ENCODE measurements at places on chromosomes 3 and 15.
A peak's percentile ranks its signal among the peaks of the same experiment; 100 is the strongest.

DNA sequence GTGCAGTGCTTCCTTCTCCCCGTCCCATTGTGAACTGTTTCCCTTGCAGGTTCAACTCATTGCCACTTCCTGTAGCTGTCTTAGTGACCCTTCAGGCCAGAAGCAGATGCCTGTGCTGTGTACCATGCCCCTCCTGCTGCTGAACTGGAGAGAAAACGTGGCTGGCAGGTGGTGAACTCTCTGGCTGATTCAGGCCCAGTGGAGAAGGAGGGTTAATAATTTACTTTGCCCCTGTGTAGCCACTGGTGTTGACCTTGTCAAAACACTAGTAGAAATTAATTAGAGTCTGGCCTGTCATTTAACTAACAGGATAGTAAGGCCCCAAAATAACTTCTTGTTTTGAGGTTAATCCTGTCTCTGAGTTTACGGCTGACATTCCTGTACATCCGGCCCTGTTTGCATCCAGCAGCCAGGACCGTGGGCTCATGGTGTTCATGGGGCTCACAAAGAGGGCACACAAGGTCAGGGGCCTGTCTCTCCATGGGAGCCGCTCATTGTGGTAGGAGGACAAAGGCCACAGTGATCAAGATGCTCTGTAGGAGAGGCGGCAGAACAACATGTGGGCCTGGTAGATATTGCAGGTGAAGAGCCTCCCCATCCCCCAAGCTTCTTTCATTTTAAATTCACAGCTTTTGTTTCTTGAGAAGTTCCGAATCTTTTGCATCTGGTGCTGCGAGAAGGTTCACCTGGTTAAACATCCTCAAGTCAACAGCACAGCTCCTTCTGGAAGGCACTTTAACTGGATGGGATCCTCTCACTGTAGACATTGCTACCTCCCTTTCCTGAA is 101.6 kb downstream of the CGNL1 start:
- DNase-seq: no peak

- peak; percentile 21 for DNase-seq
These were observed 37.9 kb downstream of the RPL39L start for GRCh38 chr3:187101184-187102072.

DNA sequence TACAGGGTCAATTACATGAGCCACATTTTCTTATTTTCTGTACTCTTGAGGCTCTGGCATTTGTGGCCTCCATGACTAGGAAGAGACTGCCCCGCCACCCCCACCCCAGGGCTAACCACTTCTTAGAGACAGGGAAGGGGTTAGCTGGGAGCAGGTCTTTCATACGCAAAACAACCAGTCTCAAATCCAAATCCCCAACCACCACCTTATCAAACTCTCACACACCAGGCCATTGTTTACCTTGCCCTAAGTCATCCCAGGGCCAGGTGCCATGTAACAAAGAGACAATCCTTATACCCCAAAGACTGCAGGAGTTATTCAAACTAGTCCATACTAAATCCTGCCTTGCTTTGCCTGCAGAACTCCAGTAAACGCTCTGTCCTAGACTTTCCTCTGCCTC is 77.8 kb downstream of the B3GNT5 start:
- no peak for DNase-seq

DNA sequence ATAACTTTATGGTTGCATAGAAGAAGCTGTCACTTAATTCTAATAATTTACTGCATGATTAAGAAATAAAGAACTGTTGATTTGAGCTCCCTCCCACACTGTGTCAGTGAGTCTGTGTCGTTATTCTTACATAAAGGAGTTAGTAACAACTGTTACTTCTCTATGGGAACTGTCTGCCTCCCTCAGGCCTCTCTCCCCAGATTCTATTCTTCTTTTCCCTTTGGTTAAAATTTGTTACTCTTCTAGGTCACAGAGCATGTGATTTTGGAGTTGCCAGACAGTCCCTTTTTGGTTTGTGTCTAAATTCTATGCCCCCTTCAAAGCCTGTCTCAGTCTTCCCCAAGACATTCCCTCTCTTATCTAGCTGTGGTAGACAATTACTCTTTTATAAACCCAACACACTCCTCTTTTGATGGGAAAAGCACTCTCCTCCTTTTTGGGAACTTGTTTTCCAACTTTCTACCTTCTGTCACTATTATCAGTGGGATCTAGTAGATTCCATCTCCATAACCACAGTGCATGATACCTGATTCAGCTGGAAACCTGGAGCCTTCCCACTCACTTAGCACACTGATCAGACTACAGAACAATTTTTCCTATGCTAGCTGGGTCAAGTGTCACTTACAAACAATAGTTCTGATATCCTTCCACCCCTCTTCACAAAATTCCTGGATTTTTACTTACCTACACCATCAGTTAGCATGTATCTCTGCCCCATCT is 422.1 kb upstream of the TGFBR2 start:
- DNase-seq: no peak

DNA sequence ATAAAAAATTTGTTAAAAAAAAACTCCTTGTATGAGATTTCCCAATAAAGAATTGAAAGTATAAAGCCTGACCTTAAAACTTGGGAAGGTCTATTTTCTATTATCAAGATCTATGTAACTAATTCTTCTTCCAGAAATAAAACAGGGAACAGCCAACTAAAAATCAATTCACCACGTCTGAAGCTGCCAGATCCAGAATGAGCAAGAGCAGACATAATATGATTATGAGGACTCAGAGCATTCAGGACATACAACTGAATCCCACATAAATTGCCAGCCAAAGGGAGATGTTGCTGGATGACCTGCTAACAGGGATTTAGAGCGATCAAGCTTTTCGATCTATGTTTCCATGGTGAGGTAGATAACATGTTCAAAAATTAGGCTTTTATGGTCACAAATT is 1151.3 kb upstream of the CADM2 start:
- DNase-seq: no peak

GRCh38 chr3:195447201-195447600 is 4.4 kb upstream of the ACAP2 start:
- no peak for DNase-seq

- DNase-seq: no peak
These were observed 1036.5 kb downstream of the TUSC7 start for GRCh38 chr3:117746066-117746465.

DNA sequence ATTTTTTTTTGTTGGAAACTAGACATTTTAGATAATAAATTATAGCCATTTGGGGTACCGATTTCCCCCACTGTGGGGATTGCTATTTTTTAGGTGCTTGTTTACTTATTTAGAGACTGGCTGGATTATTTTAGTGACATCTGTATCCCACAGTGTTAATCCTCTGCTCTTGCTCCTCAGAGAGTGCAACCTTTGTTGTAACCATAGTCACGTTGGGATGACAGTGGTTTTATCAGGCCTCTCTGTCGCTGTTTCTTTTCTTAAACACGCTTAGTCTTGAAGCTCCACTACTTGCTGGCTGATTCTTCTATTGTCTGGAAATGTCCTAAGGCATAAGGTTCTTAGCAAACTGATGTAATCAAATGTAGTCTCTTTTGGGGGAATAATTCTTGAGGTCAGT is 451.6 kb upstream of the SEMA6D start:
- DNase-seq: no peak

DNA sequence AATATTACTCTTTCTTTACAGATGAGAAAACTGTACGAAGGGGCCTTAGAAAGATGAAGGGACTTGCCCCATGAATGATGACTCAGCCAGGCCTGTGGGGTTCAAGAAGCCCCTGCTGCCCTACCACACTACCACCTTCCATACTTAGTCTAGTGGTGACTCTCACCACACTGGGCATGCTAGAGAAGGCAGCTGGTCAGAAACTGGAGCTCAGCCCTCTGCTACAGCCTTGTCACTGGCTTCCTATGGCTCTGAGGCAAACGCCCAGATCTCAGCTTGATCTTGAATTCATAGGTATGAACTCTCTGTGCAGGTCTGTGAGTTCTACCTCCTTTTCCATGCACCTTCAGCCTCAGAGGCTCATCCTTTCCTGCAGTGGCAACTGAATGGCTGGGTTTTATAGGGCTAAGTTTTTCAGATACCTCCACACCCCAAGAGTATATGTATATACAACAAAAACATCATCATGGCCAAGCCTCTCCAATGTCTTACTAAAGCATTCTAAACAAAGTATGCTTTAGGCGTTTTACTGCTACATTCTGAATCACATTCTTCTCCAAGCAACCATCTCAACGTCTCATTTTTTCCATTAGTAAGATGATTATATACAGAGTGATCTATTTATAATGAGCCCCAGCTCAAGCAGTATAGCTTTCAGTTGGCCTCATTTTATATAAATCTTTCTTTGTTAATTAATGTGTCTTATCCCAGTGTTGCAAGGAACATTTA is 234.1 kb downstream of the GREM1 start:
- no peak for DNase-seq

DNA sequence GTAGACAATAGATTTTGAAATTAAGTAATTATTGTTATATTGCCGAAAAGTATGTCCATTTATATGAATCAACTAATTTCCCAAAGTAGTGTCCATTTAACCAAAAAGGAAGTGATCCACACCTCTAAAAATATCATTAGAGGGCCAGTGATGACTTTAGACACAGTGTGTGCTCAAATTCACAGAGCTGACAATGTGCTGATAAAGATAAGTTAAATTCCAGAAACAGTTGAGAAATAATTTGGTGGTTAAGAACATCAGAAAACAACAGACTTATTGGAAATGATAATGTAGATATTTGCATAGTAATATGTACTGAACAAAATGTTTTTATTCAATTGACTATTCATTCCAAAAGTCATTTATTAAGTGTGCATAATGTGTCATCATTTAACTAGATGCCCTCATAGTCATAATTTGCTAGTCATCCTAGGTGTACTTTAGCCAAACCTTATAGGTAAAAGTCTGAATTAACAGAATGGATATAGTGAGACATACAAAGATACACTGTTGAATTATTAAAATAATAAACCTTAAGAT is 230.2 kb upstream of the ADAMTS9 start:
- DNase-seq: no peak

GRCh38 chr3:155388417-155388816 is 94.9 kb upstream of the STRIT1 start:
- DNase-seq: no peak

DNA sequence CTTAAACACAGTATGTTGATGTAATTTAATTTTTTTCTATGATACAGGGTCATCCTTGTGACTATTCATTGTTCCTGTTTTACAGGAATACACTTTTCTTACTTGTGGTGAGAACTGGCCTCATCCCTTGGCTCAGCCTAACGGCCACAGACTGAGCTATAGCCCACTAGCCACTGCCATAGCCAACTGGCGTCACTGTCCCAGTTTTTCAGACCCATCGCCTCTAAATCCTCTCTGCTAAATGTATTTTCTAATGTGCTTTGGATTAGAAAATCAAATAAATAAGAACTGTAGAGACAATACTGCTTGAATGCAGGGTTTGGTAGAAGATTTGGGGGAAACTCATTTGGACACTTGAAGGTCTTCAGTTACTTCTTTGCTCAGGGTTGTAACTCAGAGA is 113.1 kb downstream of the TIGIT start:
- no peak for DNase-seq

- no peak for DNase-seq
These were observed 4.0 kb upstream of the POPDC2 start for GRCh38 chr3:119664370-119664769.

DNA sequence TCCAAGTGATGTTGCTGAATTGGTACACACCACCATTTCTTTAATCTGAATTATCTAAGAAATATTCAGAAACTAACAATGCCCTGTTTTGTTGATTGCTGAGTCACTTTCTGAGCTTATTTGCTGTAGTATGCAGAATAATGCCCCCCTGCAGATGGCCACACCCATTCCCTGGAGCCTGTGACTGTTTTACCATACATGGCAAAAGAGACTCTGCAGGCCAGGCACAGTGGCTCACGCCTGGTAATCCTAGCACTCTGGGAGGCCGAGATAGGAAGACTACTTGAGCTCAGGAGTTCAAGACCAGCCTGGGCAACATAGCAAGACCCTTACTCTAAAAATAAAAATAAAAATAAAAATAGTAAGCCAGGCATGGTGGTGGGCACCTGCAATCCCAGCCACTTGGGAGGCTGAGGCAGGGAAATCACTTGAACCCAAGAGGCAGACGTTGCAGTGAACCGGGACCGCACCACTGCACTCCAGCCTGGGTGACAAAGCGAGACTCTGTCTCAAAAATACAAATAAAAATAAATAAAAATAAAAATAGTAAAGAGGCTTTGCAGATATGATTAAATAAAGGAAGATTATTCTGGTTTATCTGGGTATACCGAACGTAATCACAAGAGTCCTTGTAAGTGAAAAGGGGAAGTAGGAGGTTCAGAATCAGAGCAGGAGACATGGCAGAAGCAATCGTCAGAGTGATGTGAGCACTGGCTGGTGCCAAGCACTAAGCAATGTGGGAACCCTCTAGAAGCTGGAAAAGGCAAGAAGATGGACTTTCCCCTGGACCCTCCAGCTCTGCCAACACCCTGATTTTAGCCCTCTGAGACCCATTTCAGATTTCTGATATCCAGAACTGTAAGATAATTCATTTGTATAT is 19.0 kb downstream of the PCYT1A start:
- no peak for DNase-seq

DNA sequence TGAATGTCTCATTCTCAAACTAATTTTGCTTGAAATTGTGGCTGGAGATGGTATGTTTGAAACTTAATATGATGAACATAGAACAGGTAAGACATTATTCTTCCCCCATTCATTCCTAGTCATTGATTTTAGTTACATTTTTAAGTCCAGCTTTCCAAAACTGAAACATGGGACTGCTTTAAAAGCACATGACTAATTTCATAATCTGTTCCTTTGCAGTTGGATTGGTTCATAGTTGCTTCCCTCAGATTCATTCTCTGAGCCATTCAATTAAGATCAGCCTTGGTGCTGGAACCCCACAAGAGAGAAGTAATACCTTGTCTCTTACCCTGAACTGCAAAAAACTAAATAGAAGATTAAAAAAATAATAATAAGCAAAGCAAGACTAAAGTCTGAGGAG is 87.5 kb upstream of the TGFBR2 start:
- DNase-seq: no peak

- DNase-seq: no peak
These were observed 9.4 kb downstream of the BCL6 start for GRCh38 chr3:187735837-187736236.

- DNase-seq: peak; percentile 82
These were observed 55.3 kb downstream of the CCDC33 start for GRCh38 chr15:74291101-74292071.

DNA sequence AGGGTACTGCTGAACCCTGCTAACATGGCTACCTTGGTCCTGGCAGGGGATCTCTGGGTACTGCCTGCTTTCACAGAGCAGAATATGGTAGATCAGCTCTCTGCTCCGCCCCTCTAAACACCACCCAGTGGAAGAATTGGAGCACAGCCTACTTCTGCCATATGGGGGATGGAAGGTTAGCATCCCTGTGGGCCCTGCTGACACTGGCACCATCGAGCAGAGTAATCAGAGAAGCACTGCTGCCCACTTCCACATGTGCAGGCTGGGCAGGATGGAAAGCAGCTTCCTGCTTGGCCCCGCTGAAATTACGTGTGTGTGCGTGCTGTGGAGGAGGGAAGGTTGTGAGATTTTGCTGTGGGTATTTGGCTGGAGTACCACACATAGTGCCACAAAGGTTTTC is 24.8 kb downstream of the CCR1 start:
- no peak for DNase-seq

- no peak for DNase-seq
These were observed 71.1 kb downstream of the EPHB3 start for GRCh38 chr3:184632551-184633236.

- peak; percentile 88 for DNase-seq
These were observed 3.1 kb downstream of the KAT2B start for GRCh38 chr3:20043396-20043795.
